ENCODE measurements at places on chromosomes 7 and 10. TPM values are rescaled to one million over a fixed set of nuclear protein-coding genes. Genes with fewer than 3 reads are reported as not detected.

GRCh38 chr10:128993911-128994538 lies 473.0 kb upstream of the MGMT start:
- H3K4me3 ChIP-seq: no peak overlapping the region
- H3K27ac ChIP-seq: no peak overlapping the region
- no peak for DNase-seq
- H3K27me3 ChIP-seq: no peaks in the 10 kb centered on the region

DNA sequence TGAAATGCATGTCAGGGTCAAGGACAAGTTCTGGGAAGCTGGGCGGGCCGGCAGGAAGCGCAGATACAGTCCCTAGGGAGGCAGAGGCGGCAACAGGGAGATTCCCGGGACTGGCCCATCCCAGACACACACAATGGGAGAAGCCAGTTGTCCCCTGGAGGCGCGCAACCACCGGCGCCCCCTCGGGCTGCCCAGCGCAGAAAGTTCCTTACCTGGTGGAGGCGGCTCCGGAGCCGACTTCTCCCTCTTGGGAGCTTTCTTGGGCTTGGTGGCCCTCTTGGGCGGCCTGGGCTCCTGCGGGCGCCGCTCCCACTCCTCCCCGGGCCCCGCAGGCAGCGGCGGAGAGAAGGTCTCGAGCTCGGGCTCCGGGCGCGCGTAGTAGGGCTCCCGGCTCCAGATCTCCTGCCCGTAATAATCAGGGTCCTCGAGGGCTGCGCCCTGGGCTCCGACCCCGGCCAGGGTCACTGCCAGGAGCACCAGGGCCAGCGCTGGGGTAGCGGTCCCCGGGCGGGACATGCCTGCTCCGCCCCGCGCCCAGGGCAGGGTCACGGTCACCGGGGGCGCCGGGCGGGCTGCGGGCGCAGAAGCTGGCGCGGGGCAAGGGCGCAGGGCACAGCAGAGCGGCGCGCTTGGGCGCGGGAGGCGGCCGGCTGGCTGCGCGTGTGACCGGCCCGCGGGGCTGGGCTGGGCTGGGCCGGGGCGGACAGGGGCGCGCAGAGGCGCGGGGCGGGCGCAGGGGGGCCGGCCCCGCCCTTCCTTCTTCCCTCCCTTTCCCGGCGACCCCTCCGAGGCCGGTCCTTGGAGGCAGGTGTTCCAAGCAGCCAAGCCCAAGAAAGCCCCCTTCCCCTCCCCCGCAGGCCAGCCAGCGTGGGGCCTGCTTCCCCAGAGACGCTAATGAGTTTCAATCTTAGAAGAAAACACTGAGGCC lies at the start of gene CPXM2:
CPXM2 (minus strand) TSS at position 664 of the 928 bp plus-strand sequence; CDS start at position 516, 148 bp downstream.
- H3K4me1 ChIP-seq: no peaks in the 10 kb centered on the region
- no peak within 1 kb of the TSS for H3K4me3 ChIP-seq
- no peaks in the 10 kb centered on the region for H3K36me3 ChIP-seq

DNA sequence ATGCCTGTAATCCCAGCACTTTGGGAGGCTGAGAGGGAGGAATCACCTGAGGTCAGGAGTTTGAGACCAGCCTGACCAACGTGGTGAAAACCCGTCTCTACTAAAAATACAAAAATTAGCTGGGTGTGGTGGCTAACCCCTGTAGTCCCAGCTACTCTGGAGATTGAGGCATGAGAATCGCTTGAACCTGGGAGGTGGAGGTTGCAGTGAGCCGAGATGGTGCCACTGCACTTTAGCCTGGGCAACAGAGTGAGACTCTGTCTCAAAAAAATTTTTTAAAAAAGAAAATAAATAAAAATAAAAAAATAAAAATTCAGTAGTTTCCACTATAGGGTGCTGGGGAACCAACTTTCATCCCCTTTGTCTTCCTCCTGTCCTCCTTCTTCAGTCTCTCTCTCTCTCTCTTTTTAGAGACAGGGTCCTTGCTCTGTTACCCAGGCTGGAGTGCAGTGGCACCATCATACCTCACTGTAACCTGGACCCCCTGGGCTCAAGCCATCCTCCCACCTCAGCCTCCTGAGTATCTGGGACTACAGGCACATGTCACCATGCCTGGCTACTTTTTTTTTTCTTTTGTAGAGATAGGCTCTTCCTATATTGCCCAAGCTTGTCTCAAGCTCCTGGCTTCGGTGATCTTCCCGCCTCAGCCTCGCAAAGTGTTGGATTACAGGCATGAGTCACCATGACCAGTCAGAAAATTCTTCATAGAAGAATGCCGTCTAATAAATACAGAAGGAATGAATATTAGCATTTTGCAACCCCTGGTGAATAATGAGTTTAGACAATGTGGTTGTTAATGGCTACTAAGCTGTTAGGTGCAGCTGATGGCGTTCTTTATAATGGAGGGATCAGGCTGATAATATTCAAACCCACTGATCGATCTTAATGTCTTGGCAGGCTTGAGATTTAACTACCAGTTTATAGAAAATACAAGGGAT lies 20.6 kb downstream of the RBM20 start:
- H3K4me3 ChIP-seq: no peak overlapping the region
- no peaks in the 10 kb centered on the region for H3K27me3 ChIP-seq
- H3K36me3 ChIP-seq: no peaks in the 10 kb centered on the region
- H3K4me1 ChIP-seq: peaks cover 5% of the 10 kb centered on the region
- no peak for DNase-seq
- H3K27ac ChIP-seq: no peak overlapping the region

DNA sequence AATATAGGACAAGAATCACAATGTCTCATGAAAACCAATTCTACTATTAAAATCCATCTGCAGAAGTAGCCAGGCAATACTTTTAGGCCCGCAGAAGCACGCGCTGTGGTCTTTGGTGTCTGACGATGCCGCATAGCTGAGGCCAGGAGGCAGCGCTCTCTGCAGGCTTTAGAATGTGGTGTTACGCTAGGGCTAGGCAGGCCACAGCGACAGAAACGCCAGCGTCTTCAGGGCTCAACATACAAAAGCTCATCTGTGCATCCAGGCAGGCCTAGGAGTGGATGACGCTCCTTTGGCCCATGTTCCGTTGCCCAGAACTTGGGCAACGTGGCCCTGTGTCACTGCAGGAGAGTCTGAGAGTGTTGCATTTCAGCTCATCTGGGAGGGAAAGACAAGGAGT lies 601.1 kb upstream of the FOXK1 start:
- no peaks in the 10 kb centered on the region for H3K27me3 ChIP-seq
- H3K4me1 ChIP-seq: peaks cover 8% of the 10 kb centered on the region
- H3K27ac ChIP-seq: no peak overlapping the region
- DNase-seq: no peak
- H3K4me3 ChIP-seq: no peak overlapping the region

GRCh38 chr7:100726996-100727761 lies 6.2 kb upstream of the ZAN start:
- no peaks in the 10 kb centered on the region for H3K36me3 ChIP-seq
- H3K27ac ChIP-seq: no peak overlapping the region
- peaks cover 13% of the 10 kb centered on the region for H3K27me3 ChIP-seq
- no peak for DNase-seq
- H3K4me1 ChIP-seq: peaks cover 3% of the 10 kb centered on the region
- no peak overlapping the region for H3K4me3 ChIP-seq

DNA sequence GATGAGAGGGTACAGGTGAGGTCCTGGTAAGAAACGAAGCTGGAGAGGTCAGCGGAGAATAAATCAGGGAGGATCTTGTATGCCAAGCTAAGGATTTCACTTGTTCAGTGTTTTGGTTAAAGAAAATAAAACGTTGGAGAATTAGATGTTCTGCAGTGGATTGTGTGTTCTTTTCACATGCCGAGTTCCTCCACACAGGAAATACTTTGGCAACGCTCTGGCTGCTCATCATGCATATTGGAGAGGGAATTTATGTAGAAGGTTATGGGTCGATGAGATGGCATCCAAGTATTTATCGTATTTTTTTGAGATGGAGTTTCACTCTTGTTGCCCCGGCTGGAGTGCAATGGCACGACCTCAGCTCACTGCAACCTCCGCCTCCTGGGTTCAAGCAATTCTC lies 11.0 kb downstream of the RPS24 start:
- peaks cover 42% of the 10 kb centered on the region for H3K4me1 ChIP-seq
- peaks cover 40% of the 10 kb centered on the region for H3K36me3 ChIP-seq
- peak overlapping the region; percentile 13 for H3K27ac ChIP-seq
- no peak for DNase-seq
- H3K4me3 ChIP-seq: no peak overlapping the region
- no peaks in the 10 kb centered on the region for H3K27me3 ChIP-seq

AZGP1 gene
- not detected for total RNA-seq

ABCC2 gene
- total RNA-seq: 0.62 TPM

MYOZ1 gene
- not detected for total RNA-seq

CALHM3 gene
- total RNA-seq: not detected
